ENCODE measurements at places on chromosomes 5 and 9.

DNA sequence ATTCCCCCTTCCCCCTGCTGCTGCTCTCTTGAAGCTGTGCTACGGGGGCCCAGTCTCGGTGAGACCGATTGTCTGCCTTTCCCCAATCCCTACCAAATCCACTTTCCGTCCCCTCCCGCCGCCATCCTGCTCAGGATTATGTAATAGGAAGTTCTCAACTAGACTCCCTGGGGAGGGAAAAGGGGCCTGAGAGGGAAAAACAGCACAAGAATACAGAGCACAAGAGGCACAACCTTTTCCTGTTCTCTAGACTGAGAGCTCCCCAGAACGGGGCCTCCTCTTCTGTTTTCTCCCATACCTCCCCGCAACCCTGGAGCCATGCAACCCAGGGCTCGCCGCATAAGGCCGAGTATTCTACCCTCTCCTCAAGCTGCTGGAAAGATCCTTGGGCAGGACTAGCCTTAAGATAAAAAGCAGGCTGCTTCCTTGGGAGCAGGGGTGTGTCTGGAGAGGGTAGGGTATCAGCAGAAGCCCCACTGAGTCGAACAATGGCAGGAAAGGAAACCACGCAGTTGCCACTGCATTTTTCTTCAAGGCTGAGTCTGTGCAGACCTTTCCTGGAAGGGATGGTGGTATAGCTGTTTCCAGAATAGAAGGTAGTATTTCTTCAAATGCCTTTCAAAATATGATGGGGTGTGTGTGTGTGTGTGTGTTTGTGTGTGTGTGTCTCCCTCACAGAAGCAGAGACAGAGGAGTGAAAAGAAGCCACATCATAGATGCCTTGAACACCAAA is 12.9 kb downstream of the MYORG start:
- no peak for DNase-seq

DNA sequence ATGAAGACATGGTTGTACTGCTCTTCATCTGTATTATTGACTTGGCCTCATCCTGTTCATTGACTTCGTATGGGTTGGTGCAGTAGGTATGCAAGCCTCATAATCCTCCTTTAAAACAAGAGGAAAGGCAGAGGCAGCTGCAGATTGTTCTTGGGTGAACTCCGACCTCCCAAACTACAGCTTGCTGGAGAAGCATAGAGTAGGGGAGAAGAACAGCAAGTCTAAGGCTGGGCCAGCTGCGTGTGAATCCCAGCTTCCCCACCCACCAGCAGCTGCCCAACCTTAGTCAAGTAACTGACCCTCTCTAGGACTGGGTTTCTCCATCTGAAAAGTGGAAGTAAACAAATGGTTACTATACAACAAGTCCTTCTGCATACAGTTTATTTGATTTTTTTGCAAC is 114.5 kb upstream of the WWC1 start:
- DNase-seq = no peak

GRCh38 chr5:55483885-55484284 is 50.9 kb downstream of the PLPP1 start:
- DNase-seq = no peak

GRCh38 chr9:84140535-84141101 is 160.0 kb downstream of the RMI1 start:
- peak; percentile 9 for DNase-seq

GRCh38 chr5:128144491-128144890 is 60.9 kb downstream of the SLC12A2 start:
- DNase-seq = no peak

DNA sequence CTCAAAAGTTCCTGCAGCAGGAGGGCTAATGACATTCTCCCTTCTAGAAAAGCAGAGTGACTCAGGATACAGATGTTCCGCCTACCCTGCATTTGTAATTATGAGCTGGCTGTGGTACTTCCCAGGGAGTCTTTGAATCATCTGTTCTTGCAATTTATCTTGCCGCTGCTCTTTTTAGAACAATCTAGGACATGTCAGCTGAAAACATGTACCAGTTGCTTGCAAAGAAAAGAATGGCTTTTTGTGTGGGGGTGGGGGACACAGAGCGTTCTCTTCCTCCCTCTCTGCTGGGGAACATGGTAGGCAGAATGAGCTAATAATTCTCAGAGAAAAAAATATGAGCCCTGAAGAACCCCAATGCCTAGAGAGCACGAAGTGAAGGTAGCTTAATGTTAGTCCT is 51.7 kb upstream of the TUT7 start:
- DNase-seq = peak; percentile 47

- no peak for DNase-seq
Measured at GRCh38 chr5:134437847-134438581, 26.3 kb upstream of the CDKN2AIPNL start.

DNA sequence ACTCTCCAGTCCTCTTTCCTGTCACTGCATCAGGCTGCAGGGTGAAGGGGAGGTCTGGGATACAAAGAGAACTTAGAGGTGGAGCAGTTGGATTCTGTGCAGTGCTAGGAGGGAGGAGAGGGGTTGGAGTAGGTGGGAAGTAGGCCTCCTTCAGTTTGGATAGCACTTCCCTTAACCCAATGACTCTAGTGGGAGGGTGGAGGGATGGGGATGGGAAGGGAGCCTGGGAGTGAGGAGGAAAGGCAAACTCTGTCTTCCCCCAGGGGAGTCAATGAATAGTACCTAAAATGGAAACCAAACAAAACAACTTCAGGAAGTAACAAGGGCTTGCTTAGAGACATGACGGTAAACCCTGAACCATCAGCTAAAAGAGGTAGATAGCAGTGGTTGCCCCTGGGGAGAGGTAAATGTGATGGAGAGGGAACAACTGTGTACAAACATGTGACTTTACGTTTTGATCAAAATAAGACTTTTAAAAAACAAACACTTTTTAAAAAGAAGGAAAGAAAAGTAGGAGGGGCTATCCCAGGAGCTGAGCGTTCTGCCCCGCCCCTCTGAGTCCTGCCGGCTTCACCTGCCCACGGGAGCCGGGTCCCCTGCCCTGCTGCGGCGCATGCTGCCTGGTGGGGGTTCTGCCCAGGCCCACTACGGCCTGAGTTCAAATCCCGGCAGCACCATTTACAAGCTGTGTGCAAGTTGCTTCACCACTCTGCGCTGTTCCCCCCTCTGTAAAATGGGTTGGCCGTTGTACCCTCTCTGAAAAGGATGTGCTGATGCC is 30.9 kb downstream of the GSN start:
- DNase-seq = no peak

DNA sequence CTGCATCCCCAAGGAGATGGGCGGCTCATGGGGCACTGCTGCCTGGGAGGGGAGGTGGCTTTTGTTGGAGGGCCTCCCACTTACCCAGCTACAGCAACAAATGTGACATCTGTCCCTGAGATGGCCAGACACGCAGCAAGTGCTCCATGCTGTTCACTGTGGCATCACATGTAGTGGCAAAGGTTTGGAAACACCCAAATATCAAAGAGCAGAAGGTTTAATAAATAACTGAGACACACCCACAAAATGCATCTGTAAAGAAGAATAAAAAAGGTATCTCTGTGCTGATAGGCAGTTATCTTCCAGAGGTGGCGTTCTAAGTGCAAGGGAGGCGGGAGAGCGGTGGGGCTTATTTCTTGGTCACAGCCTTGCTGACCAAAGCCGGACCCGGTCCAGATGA is 23.3 kb upstream of the CLPTM1L start:
- no peak for DNase-seq

DNA sequence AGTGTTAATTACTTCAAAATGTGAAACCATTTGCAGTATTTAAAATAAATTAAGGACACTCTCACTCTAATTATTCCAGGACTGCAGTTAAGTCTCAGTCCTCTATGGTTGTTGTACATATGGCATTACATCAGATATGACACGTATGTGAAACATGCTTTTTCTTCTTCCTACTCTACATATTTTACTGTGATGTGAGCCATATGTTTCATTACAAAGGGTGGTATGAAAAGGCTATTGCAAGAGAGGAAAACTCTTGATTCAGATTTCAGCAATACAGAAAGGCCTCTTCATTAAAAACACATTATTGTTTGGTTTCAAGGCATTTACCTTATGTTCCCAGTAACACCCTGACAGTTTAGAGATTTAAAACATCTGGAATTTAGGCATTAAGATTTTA is 964.5 kb upstream of the DMAC1 start:
- no peak for DNase-seq

GRCh38 chr5:165622864-165623536 is 2117.6 kb downstream of the MAT2B start:
- DNase-seq = no peak

GRCh38 chr5:128212191-128212806 is 128.7 kb downstream of the SLC12A2 start:
- DNase-seq = no peak

DNA sequence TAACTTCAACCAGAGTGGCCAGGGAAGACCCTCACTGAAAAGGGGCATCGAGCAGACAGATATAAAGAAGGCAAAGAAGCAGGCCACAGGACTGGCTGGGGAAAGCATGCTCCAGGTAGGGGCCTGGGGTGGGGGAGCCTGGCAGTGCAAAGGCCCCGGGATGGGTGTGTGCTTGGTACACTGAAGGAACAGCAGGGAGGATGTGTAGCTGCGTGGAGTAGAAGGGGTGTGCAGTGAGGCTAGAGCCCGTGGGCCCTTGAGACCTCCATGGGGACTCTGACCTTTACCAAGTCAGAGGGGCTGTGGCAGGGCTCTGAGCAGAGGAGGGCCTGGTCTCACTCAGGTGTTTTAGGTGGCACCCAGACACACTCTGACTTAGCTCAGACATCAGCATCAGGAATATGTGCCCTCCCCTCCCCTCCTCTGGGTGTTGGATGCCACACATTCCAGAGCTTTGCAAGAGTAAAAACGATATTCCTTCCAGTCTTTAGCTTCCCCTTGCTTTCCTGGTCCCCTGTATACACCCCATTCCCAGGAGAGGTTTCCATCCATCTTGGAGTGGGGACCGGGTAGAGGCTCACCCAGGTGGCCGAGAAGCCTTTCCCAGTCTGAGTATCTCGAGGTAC is 7.6 kb downstream of the TRIM7 start:
- no peak for DNase-seq

- DNase-seq = no peak
Measured at GRCh38 chr5:155307229-155307628, 293.7 kb downstream of the KIF4B start.

DNA sequence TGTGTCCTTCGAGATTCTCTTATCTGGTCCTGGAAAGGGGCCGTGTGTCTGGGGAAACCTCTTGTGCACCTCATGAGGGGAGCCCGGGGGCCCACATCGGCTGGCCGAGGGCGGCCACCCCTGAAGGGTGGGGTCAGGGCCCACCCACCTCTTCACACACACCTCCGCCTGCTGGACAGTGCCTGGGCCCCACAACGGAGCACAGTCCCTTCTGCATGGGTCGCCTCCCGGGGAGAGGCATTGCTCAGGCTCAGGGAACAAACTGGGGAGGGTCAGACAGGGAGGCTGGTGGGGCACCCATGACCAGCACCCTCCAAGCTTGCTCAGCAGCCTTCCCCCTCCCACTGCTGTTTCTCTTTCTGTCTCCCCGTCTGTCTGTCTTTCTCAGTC is 1.3 kb upstream of the LRRC14B start:
- DNase-seq = no peak

GRCh38 chr9:76911971-76912370 is 6.1 kb upstream of the PRUNE2 start:
- DNase-seq = no peak

- DNase-seq = no peak
Measured at GRCh38 chr9:135525241-135526088, 4.2 kb downstream of the LCN1 start.

DNA sequence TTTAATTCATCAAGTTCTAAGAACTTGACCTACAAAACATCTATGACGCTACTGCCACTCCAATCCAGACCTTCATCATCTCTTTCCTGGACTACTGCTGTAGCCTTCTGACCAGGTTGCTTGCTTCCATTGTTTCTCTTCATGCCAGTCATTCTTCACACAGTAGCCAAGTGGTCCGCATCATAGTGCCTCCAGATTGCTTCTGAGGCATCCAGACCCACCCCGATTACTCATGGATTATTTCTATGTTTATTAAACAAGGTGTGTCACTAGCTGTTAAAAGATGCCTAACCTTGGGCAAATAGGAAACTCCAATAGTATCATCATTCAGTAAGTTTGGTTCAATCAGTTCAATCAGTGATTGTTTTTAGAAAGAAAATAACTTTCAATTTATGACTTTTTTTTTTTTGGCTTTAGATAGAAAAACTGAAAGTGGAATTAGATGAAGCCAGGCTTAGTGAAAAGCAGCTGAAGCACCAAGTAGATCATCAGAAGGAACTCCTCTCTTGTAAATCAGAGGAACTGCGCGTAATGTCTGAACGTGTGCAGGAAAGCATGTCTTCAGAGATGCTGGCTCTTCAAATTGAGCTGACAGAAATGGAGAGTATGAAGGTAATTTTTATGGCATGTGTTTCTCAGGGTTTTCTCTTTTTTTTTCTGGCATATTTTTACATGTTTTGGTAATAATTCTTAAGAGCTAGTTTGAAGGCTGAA is 9.5 kb downstream of the SPDL1 start:
- no peak for DNase-seq

DNA sequence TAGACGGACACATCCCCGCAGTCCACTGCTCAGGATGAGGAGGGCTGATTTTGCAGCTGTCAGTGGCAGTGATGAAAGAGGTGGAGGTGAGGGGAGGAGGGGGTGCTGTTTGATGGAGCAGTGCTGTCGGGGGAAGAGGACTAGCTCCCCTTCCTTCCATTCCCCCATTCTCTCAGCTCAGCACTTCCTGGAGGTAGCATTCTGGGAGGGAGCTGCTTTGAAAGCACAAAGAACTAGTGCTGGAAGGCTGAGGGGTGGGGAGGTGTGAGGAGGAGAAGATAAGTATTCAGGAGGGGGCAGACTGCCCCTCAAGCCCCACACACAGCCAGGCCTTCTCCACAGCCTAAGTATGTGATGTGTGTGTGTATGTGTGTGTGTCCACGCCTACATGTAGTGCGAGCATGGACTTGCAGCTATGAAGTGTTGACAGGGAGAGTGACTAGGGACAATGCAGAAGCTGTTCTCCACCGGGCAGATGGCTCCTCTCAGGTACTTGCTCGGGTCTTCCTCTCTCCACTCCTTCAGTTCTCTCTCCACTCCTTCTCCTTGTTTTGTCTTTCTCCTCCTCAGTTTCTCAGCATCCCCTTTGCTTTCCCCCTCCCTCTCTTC is 65.5 kb upstream of the HSPA9 start:
- DNase-seq = no peak

DNA sequence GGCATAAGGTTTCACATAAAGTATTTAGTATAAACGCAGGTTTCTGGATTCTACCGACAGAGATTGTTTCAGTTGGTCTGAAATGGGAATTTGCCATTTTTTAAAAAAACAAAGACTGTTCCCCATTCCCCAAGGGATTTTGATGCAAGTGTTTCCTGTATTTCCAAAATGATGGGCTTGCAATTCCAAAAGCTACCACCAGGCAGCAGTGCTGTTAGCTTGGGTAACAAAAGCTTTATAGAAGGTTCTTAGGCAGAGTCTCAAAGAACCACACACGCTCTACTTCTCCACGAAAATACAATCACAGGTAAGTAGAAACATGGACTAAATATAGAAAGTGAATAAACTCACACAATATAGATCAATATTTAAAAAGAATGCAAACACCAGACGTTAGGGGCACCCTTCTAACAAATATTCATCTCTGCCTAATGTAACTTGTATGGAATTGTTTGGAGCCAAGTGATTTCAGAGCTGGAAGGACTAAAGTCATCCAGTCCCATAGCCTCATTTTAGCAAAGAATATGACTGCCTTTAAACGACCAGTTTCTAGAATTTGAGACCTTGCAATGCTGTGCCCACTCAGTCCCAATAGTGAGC is 154.3 kb downstream of the SPOCK1 start:
- no peak for DNase-seq
